Thoracic aorta endothelial cell (primary cell): ENCODE measurements at places on chromosomes 6 and 20. TPM values are rescaled to one million over a fixed set of nuclear protein-coding genes. Genes with fewer than 3 reads are reported as not detected.

CD40 gene
- total RNA-seq = 8.4 and 19.2 TPM in 2 replicates

KIF16B gene
- total RNA-seq = 9.4 and 11.6 TPM in 2 replicates

MMS22L gene
- 36.3 and 44.1 TPM in 2 replicates for total RNA-seq

TPMT gene
- total RNA-seq = 16.8 and 18.1 TPM in 2 replicates

QKI gene
- total RNA-seq = 295 and 345 TPM in 2 replicates

SNAP25 gene
- not detected in 2 replicates for total RNA-seq

STMND1 gene
- not detected in 2 replicates for total RNA-seq

ULBP1 gene
- total RNA-seq = 0.43 and 1.1 TPM in 2 replicates

DOK5 gene
- total RNA-seq = 2.7 and 10.4 TPM in 2 replicates

GABRR2 gene
- 0.27 and 0.86 TPM in 2 replicates for total RNA-seq

REM1 gene
- 0.13 and 0.14 TPM in 2 replicates for total RNA-seq

NHLRC1 gene
- total RNA-seq = 1.2 and 2.3 TPM in 2 replicates

HCK gene
- not detected in 2 replicates for total RNA-seq

ASIP gene
- not detected in 2 replicates for total RNA-seq

FGD2 gene
- total RNA-seq = not detected in 2 replicates

ADTRP gene
- total RNA-seq = 0.40 and 7.7 TPM in 2 replicates

FAM209A gene
- not detected in 2 replicates for total RNA-seq

C6orf15 gene
- total RNA-seq = not detected in 2 replicates

LAMA2 gene
- 3.9 and 5.8 TPM in 2 replicates for total RNA-seq

C4B gene
- total RNA-seq = 0.43 and 1.9 TPM in 2 replicates

ARMC12 gene
- total RNA-seq = 0.13 TPM in 1 of 2 replicates, not detected in the other

SEMG1 gene
- total RNA-seq = not detected in 2 replicates

SLC22A2 gene
- total RNA-seq = not detected in 2 replicates

AVP gene
- total RNA-seq = not detected in 2 replicates

SLC4A11 gene
- total RNA-seq = 3.6 and 3.9 TPM in 2 replicates

LIN28B gene
- not detected in 2 replicates for total RNA-seq

NRM gene
- total RNA-seq = 5.9 and 13.1 TPM in 2 replicates

OGFRL1 gene
- total RNA-seq = 27.9 and 29.1 TPM in 2 replicates

PRDM13 gene
- total RNA-seq = not detected in 2 replicates

ABHD16A gene
- 26.7 and 30.5 TPM in 2 replicates for total RNA-seq

ADGB gene
- total RNA-seq = not detected in 2 replicates

CFAP206 gene
- 0.50 and 0.53 TPM in 2 replicates for total RNA-seq

SAMD3 gene
- not detected in 2 replicates for total RNA-seq

GPR63 gene
- total RNA-seq = under 0.01 and 0.36 TPM in 2 replicates

PLN gene
- total RNA-seq = not detected in 2 replicates

TMEM74B gene
- 0.13 and 0.79 TPM in 2 replicates for total RNA-seq

RBM24 gene
- 3.2 and 4.8 TPM in 2 replicates for total RNA-seq

ESR1 gene
- 0.13 TPM in 1 of 2 replicates, not detected in the other for total RNA-seq

SLPI gene
- not detected in 2 replicates for total RNA-seq

SPATA2 gene
- total RNA-seq = 2.8 and 3.6 TPM in 2 replicates

GATA5 gene
- total RNA-seq = 0.07 and 0.40 TPM in 2 replicates

WFDC12 gene
- not detected in 2 replicates for total RNA-seq

FANCE gene
- 6.9 and 8.5 TPM in 2 replicates for total RNA-seq

TPD52L1 gene
- total RNA-seq = 4.3 and 4.7 TPM in 2 replicates

C2 gene
- total RNA-seq = not detected in 2 replicates

GSTA2 gene
- not detected in 2 replicates for total RNA-seq

PNPLA1 gene
- total RNA-seq = not detected in 2 replicates

PDYN gene
- total RNA-seq = not detected in 2 replicates

GCNT2 gene
- total RNA-seq = 14.5 and 19.8 TPM in 2 replicates

SLC22A7 gene
- total RNA-seq = not detected in 2 replicates

C6orf52 gene
- not detected in 2 replicates for total RNA-seq

CST1 gene
- total RNA-seq = 0.27 TPM in 1 of 2 replicates, not detected in the other

HLA-DPB1 gene
- total RNA-seq = 14.5 and 20.8 TPM in 2 replicates

LY6G6D gene
- not detected in 2 replicates for total RNA-seq

RAB44 gene
- total RNA-seq = under 0.01 TPM in 1 of 2 replicates, not detected in the other

POPDC3 gene
- total RNA-seq = 0.14 and 2.1 TPM in 2 replicates

TNF gene
- total RNA-seq = not detected in 2 replicates

ZKSCAN3 gene
- total RNA-seq = 3.1 and 3.4 TPM in 2 replicates

RIPPLY2 gene
- total RNA-seq = not detected in 2 replicates

RNF217 gene
- 29.0 and 36.6 TPM in 2 replicates for total RNA-seq
